ENCODE measurements at places on chromosomes 2 and 18.

DNA sequence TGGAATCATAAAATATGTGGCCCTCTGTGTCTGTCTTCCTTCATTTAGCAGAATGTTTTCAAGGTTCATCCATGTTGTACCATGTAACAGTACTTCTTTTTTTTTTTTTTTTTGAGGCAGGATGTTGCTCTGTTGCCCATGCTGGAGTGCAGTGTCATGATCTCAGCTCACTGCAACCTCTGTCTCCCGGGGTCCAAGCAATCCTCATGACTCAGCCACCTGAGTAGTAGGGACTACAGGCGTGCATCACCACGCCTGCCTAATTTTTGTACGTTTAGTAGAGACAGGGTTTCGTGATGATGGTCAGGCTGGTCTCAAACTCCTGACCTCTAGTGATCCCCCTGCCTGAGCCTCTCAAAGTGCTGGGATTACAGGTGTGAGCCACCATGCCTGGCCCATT lies 31.2 kb downstream of the RAB1A start:
- DNase-seq, result no peak

DNA sequence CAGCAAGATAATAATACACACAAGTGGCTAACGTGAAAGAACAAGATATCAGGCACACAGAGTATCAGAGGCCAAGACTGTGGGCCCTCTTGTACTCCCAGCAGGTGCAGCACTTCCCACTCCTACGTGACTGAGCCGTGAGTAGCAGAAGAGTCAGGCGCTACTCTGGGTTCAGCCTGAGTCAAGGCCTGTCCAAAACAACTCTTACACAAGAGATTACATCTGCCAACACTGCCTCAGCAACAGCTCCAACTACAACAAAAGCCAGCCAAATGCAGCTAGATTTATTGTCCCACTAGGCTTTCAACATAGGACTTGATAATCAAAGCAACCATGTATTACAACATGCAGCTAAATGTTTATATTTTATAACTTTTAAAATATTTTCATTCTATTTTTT lies 56.2 kb downstream of the ITSN2 start:
- peak; percentile 40 for DNase-seq

DNA sequence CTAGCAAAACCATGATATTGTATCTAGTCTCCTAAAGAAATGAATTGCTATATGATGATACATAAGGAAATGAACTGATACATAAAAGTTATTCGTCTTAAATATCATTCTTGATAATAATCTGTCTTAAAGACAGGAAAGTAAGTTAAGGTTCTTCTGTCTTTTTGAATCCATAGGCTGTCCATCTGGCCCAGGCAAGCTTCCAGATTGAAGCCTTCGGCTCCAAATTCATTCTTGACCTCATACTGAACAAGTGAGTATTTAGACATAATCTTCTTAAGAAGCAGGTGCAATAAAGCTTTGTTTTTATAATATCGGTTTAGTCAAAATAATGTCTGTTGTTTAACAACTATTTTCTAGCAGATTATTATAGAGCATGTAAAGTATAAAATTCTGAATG lies 37.7 kb downstream of the ADAM23 start:
- DNase-seq, result no peak

GRCh38 chr18:56962322-56962721 lies 184.6 kb upstream of the BOD1L2 start:
- DNase-seq, result peak; percentile 16

DNA sequence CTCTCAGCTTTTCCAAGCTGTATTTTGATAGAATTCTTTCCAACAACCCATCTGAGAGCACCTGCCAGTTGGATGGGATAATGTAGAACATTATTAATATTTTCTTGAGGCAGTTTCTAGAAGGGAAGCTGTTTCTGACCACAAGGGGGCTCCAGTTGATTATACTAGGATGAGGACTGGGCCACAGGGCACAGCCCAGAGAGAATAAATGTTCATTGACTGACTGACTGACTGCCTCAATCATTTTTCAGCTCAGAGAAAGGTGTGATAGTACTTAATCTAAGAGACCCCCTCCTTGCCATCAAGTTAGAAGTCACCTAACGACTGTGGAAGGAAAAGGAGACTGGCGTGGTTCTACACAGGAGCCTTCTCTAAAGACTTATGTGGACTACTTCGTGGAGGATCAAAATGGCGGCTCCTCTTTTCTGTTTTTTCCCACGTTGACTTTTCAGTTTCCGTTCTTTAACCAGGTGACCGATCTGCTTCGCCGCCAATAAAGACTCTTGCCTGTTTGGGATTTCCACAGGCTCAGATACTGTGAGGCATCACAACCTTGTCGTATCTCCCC lies 31.9 kb upstream of the CREG2 start:
- peak; percentile 48 for DNase-seq

- DNase-seq, result peak; percentile 94
Measured at GRCh38 chr2:48398285-48399002, 131.5 kb upstream of the STON1 start.

DNA sequence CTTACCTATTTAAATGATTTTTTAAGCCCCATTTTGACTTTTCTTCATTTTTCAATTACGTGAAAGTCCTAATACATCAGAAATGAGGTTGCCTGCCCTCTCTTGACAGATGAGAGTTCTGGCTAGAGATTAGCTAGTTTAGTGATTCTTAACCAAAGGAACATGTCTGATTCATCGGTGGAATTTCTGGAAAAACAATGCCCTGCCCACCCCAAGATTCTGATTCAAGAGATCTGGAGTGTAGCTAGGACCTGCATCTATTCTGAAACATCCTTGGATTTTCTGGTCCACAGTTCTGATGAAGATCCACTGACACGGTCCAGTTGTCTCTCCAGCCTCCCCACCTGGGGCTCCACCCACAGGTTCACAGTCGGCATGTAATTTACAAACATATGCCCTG lies 111.2 kb downstream of the KLF7 start:
- no peak for DNase-seq
